Aortic smooth muscle cell (primary cell): ENCODE measurements at places on chromosomes 1 and 21. TPM values are rescaled to one million over a fixed set of nuclear protein-coding genes. Genes with fewer than 3 reads are reported as not detected.

RGS2 gene
- 188 and 231 TPM in 2 replicates for total RNA-seq

PLA2G5 gene
- total RNA-seq = 3.9 and 4.5 TPM in 2 replicates

ERG gene
- total RNA-seq = 16.0 and 59.9 TPM in 2 replicates

TNFRSF18 gene
- not detected in 2 replicates for total RNA-seq

ARHGEF16 gene
- total RNA-seq = 0.25 and 0.40 TPM in 2 replicates

RBM11 gene
- total RNA-seq = not detected in 2 replicates
